HuH-7.5 (cell line): ENCODE measurements at places on chromosomes 6 and 20.
A peak's percentile ranks its signal among the peaks of the same experiment; 100 is the strongest.

DNA sequence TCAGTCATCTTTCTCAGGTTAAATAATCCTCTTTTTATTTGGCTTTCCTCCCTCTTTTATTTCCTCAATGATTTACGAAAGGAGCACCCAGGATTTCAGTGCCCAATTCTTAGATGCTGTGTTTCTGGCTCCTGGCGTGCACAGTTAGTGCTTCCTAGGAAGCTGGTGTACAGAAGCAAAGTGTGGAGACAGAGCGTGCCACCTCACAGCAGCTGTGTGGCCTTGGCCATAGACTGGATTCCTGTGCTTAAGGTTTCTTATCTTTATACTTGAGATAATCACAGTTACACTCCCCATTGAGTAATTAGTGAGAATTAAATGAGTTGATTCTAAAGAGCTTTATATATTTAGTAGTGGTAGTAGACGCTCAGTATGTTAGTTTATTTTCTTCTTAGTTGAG is 39.7 kb upstream of the GJA1 start:
- no peak for DNase-seq

- peak; percentile 75 for DNase-seq
Observed at GRCh38 chr20:9838378-9839295, at the start of gene PAK5. Gene PAK5 (minus strand): TSS chr20:9839076. CDS start chr20:9644328, 194,748 bp downstream.

DNA sequence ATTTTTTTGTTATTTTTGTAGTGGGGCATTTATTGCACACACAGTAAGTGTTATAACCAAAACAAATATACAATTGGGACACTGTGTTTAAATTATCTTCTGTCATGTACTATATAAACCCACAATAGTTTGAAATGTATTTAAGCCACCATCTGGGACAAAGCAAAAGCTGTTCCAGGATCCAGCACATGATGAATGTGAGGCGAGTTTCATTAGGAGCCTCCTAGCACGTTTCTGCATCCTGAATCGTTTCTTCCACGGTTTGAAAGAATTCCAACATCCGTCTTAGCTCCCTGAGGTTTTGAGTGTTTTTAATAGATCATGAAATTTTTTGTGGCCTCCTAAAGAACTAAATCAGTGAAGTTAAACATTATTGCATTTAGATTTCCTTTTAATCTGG is 65.8 kb downstream of the EYA4 start:
- no peak for DNase-seq

DNA sequence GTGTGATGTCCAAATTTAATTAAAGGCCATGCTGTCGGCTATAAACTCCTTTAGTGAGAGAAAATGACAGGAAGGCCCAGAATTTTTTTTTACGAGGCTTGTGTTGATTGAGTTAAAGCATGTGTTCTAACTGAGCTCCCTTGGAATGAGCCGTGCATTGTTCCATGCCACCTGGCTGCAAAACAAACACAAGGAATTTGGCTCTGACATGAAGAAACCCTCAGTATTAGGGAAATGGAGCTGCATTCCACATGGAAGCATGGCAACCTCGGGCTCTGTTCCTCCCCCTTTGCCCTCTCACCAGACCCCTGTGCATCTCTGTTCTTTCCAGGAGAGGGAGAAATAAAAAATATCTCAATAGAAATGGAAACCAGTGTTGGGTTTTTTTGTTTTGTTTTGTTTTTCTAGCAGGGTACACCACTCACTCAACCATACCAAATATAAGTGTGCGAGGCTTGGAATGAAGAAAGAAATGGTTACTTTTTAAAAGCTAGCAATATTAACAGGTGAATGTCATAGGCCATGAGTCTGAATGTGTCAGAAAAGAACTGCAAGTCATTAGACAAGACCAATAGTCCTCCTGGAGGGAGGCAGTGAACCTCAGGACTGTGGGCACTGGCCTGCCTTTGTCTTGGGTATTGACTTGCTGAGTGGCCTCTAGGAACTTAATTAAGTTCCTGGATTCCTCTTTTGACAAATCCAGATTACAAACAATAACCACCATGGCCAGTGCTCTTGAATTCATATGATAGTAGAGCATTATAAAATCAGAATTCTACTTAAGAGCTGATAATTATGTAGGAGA is 935.1 kb downstream of the KIF16B start:
- no peak for DNase-seq

- no peak for DNase-seq
Observed at GRCh38 chr6:41769376-41769775, 10.3 kb downstream of the FRS3 start.

- no peak for DNase-seq
Observed at GRCh38 chr6:154632119-154632518, 101.1 kb upstream of the SCAF8 start.

GRCh38 chr20:14451458-14451857 is 114.0 kb upstream of the FLRT3 start:
- no peak for DNase-seq
